Epithelial cell of alveolus of lung (primary cell): ENCODE measurements at places on chromosomes 6 and 20. TPM values are rescaled to one million over a fixed set of nuclear protein-coding genes. Genes with fewer than 3 reads are reported as not detected.

MEP1A gene
- total RNA-seq, result not detected in 2 replicates

ATAT1 gene
- total RNA-seq, result 3.8 and 3.9 TPM in 2 replicates

TP53TG5 gene
- total RNA-seq, result not detected in 2 replicates

MOG gene
- not detected in 2 replicates for total RNA-seq

IRAK1BP1 gene
- 2.2 and 4.6 TPM in 2 replicates for total RNA-seq

EDN3 gene
- total RNA-seq, result not detected in 2 replicates

ANGPT4 gene
- total RNA-seq, result not detected in 2 replicates

PTGIS gene
- 3.6 and 6.3 TPM in 2 replicates for total RNA-seq

CENPW gene
- 2.2 and 16.4 TPM in 2 replicates for total RNA-seq

HDGFL1 gene
- total RNA-seq, result not detected in 2 replicates

FOXQ1 gene
- 0.39 and 4.9 TPM in 2 replicates for total RNA-seq

SEMG1 gene
- not detected in 2 replicates for total RNA-seq

CTCFL gene
- not detected in 2 replicates for total RNA-seq

HLA-DPB1 gene
- total RNA-seq, result 20.7 and 48.1 TPM in 2 replicates

KCNK16 gene
- not detected in 2 replicates for total RNA-seq

ESR1 gene
- total RNA-seq, result 0.13 TPM in 1 of 2 replicates, not detected in the other

CLPSL1 gene
- not detected in 2 replicates for total RNA-seq

PRSS35 gene
- total RNA-seq, result 1.6 and 3.7 TPM in 2 replicates

CD24 gene
- 6.5 and 32.8 TPM in 2 replicates for total RNA-seq

AGER gene
- 0.65 and 7.7 TPM in 2 replicates for total RNA-seq

AKAP12 gene
- total RNA-seq, result 70.9 and 129 TPM in 2 replicates

CD109 gene
- 14.1 and 34.9 TPM in 2 replicates for total RNA-seq

BFSP1 gene
- 2.7 and 6.4 TPM in 2 replicates for total RNA-seq
